C1 segment of cervical spinal cord (tissue), 14 donors: ENCODE measurements at places on chromosomes 13 and 19.

- no peak for DNase-seq
Observed at GRCh38 chr13:75186379-75186778, 295.6 kb downstream of the TBC1D4 start.

GRCh38 chr13:28488376-28489005, 6.4 kb downstream of the FLT1 start:
- DNase-seq, result no peak

GRCh38 chr13:72218966-72219365, 352.0 kb upstream of the DACH1 start:
- DNase-seq, result no peak

- no peak for DNase-seq
Observed at GRCh38 chr19:16760990-16761389, 41.3 kb downstream of the NWD1 start.

DNA sequence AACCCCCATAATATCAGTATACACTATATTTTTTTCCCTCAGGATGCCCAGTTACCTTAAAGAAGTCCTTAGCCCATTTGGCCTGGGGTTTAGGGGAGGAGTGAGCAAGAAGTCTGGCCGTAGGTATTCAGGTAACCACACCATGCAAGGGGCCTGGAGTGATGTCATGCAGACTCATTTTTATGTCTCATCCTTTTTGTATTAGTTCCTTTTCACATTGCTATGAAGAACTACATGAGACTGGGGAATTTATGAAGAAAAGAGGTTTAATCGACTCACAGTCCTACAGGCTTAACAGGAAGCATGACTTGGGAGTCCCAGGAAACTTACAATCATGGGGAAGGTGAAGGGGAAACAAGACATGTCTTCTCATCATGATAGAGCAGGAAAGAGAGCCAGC, 12.2 kb downstream of the TPP2 start:
- DNase-seq, result no peak

DNA sequence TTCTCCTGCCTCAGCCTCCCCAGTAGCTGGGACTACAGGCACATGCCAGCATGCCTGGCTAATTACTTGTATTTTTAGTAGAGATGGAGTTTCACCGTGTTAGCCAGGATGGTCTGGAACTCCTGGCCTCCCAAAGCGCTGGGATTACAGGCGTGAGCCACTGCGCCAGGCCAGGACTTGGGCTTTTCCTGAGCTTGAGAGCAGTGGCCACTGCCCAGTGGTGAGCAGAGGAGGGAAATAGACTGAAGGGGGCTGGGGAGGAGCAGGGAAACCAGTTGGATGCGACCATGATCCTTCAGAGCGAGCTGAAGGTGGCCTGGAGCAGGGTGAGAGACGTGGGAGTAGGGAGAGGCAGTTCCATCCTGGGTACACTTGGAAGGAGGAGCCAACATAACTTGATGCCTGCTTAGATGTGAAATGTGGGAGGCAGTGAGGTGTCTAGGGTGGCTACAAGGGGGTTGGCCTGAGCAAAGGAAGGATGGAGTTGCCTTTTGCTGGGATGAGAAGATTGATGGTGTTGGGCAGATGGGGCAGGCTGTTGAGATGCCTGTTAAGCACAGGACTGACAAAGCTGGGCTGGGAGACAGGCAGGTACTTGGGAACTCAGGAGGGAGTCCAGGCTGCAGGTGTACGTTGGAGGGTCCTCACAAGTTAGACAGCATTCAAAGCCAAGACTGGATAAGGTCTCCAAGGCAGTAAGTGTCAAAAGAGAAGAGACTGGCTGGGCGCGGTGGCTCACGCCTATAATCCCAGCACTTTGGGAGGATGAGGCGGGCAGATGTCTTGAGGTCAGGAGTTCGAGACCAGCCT, 31.8 kb downstream of the KCTD15 start:
- no peak for DNase-seq

- DNase-seq, result no peak
Observed at GRCh38 chr13:65260946-65261891, 1968.9 kb downstream of the PCDH9 start.

- DNase-seq, result no peak
Observed at GRCh38 chr13:113742000-113742441, 17.0 kb upstream of the TMEM255B start.

- DNase-seq, result no peak
Observed at GRCh38 chr13:24063281-24063877, 97.1 kb upstream of the SPATA13 start.

GRCh38 chr13:28856287-28856686, 36.1 kb downstream of the MTUS2 start:
- DNase-seq, result no peak

DNA sequence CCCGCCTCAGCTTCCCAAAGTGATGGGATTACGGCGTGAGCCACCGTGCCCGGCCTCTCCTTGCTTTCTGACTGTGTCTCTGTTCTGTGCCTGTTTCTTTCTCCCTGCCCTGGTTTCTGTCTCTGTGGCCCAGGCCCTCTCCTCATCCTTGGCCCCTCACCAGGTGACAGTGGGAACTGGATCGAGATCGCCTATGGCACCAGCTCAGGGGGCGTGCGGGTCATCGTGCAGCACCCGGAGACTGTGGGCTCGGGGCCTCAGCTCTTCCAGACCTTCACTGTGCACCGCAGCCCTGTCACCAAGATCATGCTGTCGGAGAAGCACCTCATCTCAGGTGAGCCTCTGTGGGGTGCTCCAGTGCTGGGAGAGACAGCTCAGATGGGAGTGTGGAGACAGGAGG, 9.9 kb downstream of the SHKBP1 start:
- no peak for DNase-seq

- DNase-seq, result no peak
Observed at GRCh38 chr13:51501592-51502152, 48.8 kb upstream of the INTS6 start.

- no peak for DNase-seq
Observed at GRCh38 chr19:51089786-51090185, 7.1 kb upstream of the KLK14 start.

- DNase-seq, result no peak
Observed at GRCh38 chr13:40076765-40077362, 421.4 kb downstream of the COG6 start.

DNA sequence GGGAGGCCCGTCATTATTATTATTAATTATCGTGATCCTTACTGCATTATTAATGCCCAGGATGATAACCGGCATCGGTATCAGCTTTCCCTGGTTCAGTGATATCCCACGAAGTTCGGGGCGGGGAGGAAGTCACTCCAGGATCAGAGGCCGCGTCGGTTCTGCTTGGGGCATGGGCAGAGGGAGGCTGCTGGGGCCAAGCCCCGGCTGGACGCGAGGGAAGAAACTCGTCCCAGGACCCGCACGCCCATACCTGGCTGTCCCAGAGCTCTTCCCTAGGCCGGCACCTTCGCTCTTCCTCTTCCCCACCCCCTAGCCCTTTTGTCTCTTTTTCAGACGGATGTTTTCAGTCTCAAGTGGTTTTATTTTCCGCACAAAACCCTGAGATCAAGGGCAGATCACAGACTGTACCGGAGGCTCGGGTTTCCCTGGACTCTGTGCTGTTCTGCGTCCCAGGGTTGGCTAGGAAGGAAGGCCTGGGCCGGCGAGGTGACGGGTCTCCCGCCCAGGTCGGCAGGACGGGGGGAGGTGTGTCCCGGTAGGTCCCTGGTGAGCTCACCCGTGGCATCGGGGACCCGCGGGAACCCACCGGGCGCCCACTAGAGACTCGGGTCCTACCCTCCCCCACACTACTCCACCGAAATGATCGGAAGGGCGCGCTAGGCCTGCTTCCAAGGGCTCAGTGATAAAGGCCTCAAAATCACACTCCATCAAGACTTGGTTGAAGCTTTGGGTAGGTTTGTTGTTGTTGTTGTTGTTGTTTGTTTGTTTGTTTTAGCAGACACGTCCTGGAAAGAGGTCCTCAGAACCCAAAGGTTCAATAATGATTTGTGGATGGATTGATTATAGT, 7.9 kb downstream of the ZIC2 start:
- no peak for DNase-seq

DNA sequence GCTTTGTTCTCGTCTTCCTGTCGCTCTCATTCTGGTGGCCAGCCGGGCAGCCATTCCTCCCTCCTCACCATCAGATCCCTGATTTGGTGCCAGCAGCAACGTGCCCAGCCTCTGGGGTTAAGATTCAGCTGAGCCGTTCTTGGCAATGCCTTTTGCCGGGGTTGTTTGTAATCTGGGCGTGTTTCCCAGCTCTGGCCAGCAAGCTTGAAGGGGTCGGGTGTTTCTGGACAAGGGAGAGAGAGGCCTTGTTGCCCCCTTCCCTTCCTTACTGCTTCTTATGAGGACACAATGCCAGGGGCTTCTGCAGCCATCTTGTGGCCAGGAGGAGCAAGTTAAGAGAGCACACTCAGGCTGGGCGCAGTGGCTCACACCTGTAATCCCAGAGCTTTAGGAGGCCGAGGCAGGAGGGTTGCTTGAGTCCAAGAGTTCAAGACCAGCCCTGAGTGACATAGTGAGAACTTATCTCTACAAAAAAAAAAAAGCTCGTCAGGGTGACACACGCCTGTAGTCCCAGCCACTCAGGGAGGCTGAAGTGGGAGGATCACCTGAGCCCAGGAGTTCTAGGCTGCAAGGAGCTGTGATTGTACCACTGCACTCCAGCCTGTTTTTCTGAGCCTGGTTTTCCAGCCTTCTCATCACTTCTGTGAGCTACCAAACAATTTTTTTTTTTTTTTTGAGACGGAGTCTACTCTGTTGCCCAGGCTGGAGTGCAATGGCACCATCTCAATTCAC, 10.7 kb upstream of the CRTC1 start:
- DNase-seq, result peak; percentile 21

GRCh38 chr13:98801626-98802418, 49.4 kb upstream of the SLC15A1 start:
- DNase-seq, result no peak

DNA sequence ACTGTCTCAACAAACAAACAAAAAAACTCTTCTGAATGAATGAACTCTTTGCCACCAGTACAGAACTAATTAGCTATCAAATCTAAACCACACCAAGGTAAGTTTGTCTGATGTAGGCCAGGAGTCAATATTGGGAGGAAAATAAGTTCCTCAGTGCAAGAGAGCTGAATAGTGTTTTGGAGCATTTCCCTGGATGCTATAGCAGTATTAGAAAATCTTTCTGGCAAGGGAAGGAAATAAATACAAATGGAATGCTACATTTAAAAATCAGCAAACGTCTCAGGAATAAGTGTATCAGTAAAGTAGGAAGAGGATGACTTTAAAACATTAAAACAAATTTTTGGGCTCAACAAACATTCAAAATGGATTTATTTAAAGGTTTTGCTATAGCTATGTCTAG, 81.3 kb upstream of the TMTC4 start:
- no peak for DNase-seq

DNA sequence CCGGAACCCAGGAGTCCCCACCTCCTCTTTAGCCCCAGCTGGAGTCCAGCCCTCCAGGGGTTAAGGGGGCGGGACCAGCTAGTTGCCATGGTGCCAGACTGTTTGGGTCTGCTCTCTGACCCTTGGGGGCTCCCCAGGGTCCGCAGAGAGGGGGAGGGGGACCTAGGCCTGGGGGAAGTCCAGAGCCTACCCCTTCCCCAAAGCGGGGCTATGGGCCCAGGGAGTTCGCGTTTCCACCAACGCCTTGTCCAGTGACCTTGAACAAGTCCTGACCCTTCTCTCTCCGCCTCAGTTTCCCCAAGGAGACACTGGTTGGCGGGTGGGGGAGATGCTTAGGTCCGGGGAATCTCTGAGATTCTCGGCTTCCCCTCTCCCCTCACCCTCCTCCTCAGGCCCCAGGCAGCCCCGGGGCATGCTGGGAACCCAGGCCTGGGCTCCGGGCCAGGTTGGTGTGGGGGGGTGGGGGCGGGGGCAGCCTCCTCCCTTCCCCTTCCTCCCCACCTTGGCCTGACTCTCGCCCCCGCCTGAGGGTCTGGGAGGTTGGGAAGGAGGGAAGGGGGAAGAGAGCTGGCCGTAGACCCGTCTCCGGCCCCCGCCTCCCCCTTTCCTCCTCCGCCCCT, 2.6 kb upstream of the SPACA6 start:
- DNase-seq, result peak; percentile 70

DNA sequence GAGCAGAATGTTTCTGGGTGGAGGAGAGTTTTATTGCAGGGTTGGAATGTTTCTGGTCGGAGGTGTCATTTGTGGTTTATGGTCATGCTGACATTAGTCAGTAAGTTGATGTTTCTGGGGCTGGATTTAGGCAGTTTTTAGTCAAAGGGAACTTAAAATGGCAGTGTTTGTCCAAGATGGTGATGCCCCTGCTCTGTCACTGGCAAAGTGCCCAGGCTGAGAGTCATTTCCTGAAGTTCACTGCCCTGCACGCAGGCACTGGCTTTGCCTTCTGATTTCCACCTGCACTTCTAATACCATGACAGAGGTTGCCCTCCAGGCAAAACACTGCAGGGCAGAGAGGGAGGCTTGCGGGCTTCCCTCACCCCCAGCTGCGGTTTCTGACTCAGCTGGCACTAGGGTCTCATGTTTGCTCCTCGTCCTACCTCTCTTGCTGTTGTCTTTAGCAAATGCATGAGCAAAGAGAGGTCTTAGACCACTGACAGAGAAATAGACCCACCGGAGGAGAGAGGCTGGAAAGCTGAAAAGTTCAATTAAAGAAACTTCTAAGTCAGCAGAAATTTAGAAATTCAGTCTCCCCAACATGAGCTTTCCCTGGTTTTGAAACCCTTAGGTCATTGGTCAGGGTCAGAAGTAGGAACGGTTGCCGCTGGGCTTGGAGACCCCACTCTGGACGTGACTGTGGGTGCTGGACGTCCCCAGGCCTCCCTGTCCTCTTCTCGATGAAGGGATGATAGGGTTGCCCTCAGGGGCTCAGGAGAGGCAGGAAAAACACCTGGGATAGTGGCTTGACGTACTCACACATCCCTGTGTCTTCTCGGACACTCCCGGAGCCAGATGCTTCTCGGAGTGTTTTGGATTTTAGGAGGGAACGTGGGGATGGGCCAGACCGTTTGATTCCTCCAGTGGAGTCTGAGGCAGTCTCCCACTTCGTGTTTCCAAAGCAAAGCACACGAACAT, 26.3 kb downstream of the TMEM255B start:
- no peak for DNase-seq

GRCh38 chr19:11323601-11324078, 15.8 kb downstream of the RAB3D start:
- no peak for DNase-seq
